ENCODE measurements at places on chromosomes 7 and 10. TPM values are rescaled to one million over a fixed set of nuclear protein-coding genes. Genes with fewer than 3 reads are reported as not detected.

- no peak for DNase-seq
These were observed 73.3 kb upstream of the GSDME start for GRCh38 chr7:24830440-24831050.

GRCh38 chr10:124079864-124080263 is 13.5 kb downstream of the CHST15 start:
- no peak for DNase-seq

GRCh38 chr10:13998163-13998835 is 332.4 kb downstream of the FRMD4A start:
- no peak for DNase-seq

DNA sequence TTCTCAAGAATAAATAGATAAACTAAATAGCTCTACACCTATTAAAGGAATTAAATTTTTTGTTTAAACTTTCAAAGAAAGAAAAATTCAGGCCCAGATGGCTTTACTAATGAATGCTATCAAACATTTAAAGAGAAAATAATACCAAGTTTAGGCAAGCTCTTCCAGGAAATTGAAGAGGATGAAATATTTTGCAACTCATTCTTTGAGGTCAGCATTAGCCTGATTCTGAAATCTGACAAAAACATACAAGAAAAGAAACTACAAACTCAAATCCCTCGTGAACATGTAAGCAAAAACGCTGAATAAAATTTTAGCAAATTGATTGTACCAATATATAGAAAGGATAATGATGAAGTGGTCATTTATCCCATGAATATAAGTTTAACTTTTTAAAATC is 93.4 kb downstream of the RTKN2 start:
- no peak for DNase-seq

GRCh38 chr7:129605960-129606614 is 5.4 kb upstream of the NRF1 start:
- DNase-seq: no peak

GRCh38 chr10:110682348-110682747 is 38.2 kb downstream of the RBM20 start:
- no peak for DNase-seq

DNA sequence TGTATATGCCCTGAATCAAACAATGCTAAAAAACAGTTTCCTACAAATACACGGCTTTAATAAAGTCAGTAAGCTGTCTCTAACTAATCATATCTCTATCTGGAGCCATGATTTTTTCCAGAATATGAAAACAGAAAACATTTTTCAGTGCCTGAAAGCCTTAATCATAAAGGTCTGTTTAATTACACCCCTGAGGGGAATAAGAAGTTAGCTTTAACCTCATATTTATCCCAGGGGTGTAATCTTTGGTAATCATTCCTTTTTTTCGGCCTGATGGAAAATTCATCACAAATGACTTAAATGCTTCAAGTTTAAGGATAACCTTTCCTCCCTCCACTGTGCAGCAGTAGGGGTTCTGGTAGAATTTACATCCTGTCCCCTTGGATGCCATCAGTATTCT is 124.2 kb downstream of the ATE1 start:
- DNase-seq: no peak

GRCh38 chr10:96986200-96986856 is 154.2 kb downstream of the LCOR start:
- no peak for DNase-seq

DNA sequence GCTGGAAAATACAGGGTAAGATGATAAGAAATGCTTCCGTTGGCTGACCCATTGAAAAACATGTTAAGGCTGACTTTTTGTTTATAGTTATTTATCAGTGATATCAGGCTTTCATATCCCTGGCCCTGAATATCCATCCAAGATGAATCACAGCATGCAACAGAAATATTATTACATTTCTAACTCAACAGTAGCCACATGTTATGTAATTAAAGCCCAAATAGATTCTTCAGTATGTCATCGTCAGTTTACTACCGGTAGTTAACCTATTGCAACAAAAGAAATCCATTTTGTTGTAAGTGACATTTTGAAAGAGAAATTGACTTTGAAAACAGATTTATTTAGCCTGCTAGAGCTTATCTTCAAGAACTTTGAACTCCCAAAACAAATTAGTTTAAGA is 354.1 kb upstream of the CELF2 start:
- no peak for DNase-seq

Gene HSPB1
- 264 TPM for total RNA-seq

Gene NKX2-3
- total RNA-seq: 0.15 TPM
